NCI-H1417 (cell line): ENCODE measurements at places on chromosomes 2 and 18.

DNA sequence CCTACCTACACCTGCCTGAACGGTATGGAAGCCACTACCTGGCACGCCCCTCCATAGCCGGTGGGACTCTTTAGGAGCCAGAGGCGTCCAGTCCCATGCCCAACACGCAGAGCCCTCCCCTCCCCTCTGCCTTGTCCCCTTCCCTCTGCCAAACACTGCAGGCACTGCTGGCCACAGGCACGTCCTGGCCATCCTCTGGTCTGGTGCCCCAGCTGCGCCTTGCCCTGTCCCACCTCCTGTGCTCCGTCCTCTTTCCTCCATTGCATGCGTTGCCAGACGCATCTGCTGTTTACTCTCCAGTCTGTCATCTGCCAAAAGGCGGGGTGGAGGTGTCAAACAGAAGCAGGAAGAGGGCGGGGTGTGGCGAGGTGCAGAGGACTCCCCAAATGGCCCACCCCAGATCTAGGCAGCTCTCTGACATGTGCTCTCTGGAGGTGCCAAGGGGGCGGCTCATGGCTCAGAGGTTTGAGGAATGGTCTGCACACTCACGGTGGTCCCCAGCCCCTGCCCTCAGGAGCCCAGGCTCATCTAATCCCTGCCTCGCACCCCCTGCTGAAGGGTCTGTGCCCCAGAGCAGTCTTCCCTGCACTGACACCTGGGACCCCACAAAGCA lies 45.1 kb downstream of the HS6ST1 start:
- DNase-seq, result no peak

DNA sequence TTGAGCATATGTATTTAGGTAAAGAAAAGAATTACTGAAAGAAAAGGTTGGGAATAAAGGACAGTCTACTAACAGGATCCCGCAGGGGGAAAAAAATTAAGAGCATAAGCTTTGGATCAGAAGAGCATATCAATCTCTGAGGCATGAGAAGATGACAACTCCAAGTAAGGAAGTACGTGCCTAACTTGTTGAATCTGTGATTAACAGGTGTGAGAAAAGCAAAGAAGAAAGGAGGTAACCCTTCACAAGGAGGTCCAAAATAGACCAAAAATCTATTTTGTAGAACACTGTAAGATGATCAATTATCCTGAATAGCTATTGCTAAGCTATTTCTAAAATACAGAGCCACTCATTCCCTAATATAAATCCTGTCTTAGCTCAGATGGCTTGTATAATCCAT lies 32.8 kb downstream of the TRIP12 start:
- DNase-seq, result no peak

DNA sequence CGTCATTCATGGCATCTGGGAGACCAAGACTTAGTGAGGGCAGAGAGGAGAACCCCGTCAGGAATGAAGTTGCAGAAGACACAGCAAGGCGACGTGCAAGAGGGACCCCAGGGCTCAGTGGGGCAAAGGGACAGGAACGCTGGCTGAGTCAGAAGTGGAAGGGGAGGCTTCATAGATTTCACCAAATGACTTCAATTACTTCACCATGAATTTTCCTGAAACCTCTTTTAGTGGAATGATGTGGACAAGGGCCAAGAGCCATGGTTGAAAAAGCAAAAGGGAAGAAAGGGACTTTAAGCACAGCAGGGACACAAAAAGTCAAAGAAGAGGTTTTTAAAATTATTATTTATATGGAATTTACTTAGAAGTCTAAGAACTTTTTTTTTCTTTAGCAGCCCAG lies 141.6 kb upstream of the PID1 start:
- DNase-seq, result no peak

- DNase-seq, result no peak
These were observed 99.8 kb downstream of the AFF3 start for GRCh38 chr2:100042562-100042961.

GRCh38 chr18:57984490-57985115 lies 59.4 kb upstream of the NEDD4L start:
- DNase-seq, result peak; percentile 81
